Lower leg skin (tissue), 4 donors: ENCODE measurements at places on chromosomes 11 and 22.
A peak's percentile ranks its signal among the peaks of the same experiment; 100 is the strongest.

DNA sequence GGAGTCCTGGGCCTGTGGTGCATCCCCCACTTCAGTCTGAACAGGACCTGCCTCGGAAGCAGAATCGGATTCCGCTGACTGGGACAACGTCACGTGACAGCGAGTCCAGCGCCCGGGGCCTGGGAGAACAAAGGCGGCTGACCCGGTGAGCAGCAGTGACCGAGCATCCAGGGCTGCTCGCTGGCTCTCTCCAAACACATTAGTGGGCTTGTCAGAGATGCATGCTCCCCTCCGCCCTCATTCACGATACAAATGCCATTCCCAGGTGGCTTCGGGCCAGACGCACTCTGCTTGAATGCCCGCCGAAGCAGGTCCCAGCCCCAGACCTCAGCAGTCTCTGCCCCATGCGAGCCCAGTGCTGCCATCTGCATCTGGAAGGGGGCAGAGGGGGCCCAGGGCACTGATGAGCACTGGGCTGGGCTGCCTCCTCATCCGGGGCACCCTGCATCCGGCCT lies 91.0 kb downstream of the WNT7B start:
- no peak for DNase-seq

- peak; percentile 98 for DNase-seq
Observed at GRCh38 chr11:94767701-94768601, at the start of gene AMOTL1. AMOTL1 (plus strand) TSS chr11:94768356; CDS start chr11:94768512, 156 bp downstream.

DNA sequence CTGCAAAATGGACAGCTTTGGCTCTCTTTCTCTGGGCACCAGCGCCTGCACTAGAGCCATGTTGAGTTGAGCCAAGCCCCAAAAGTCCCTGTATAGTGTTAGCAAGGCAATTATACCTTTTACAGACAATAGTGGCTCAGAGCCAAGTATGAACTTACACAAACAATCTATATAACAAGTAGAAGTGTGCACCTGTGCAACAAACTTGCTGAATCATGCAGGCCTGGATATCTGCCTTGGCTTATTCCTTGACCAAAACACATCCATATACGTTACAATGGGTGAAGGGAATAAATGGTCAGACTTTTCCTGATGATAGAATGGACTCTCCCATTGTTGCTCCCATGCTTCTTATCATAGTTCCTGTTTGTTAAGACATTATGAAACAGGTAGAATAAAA lies 3.8 kb upstream of the OR52I2 start:
- no peak for DNase-seq

DNA sequence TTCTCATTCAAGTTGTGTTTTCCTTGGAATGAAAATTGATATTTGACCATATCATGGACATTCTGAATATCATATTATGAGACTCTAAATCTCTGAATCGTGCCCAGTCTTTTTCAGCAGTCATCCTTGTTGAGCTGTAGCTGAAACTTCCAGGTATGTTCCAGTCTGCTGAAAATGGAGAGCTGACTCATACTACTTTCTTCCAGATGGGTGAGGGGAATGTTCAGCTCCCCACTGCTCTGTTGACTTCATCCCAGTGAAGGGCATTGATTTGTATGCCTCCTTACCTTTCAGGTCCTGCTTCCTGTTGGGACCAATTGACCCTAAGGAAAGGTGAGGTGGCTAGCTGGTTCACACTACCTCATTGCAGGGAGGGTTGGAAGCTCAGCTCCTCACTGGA lies 3.5 kb downstream of the OR5P2 start:
- no peak for DNase-seq

DNA sequence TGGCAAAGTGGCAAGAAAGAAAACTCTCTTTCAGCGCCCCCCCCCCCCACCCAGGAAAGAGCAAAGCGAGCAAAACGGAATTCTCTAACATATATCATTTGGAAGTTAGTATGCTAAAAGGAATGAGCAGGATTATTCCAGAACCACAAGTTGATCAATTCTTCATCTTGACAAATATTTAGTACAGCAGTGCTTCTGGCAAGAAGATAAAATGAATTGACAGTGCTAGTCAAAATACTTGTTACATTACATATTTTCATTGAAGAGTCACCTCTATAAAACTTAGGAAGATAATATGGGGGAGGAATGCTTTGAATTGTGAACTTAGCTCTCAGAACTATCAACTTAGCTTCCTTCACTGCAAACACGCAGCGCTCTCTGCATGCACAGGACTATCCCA lies 377.4 kb downstream of the DYNC2H1 start:
- no peak for DNase-seq

DNA sequence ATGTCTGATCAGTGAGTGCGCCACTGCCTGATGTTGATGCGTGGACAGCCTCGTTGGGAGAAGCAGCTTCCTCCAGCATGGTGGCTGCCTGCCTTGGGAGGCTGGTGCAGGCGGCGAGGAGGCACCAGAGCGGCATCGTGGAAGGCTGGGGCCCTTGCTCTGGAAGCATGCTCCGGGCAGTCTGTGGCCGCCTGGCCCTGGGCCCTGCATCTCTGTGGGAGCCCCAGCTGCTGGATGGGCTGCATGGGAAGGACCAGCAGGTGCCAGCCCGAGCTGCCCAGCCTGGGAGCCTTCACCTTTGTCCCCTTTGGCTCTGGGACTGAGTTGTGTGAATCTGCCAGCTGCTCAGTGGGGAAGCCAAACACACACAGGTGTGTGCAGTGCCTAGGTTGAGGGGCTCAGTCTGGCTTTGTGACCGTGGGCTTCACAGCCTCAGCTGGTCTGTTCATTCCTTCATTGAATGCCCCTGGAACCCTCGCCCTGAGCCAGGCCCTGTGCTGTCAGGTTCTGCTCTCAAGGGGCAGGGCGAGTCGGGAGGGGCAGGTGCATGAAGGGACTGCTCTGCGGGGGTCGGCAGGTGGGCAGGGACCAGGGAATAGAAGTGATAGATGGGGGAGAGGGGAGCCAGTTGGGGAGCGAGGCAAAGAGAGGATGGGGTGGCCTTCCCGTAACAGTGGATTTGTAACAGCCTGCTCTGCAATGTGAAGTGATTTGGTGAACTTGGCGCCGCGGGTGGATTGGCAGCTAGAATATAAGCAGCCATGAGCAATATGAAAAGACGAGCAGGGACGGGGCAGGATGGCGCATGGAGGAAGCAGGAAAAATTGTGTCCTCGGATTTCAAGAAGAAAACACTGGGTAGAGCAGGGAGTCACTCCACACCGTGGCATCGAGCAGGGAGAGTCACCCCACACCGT lies 354.2 kb downstream of the TBC1D22A start:
- no peak for DNase-seq
